ENCODE measurements at places on chromosomes 11 and 22. TPM values are rescaled to one million over a fixed set of nuclear protein-coding genes. Genes with fewer than 3 reads are reported as not detected.

DNA sequence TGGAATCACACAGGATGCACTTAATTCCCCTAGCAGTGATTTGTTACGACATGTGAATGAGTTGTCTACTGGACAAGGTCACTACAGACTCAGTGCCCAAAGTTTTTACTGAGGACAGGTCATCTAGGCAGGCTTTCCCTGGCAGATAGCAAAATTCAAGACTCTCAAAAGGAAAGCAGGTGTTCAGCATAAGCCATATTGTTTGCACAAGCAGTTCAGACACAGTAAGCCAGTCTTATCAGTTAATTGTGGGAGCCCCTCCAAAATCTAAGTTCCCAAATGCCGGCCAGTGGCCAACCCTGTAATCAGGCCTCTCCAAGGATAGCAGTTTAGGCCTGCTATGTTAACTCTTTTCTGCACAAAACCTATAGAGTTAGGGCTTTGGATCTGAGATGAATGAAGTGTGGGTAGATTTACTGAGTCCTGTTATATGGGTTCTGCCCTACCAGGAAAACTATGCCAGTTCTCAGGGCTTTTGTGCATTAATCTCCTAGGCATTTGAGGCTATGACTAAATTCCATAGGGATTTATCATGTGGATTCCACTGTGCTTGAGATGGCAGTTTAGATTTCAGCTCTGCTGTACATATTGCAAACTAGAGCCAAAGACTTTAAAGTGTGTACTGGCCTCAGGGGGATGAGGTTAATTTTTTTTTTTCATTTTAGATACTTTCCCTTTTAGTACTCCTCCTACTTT is 4.8 kb upstream of the ARHGEF12 start:
- DNase-seq, result no peak

GRCh38 chr22:38315823-38316363 is 1.3 kb downstream of the CSNK1E start:
- DNase-seq, result no peak

- DNase-seq, result peak; percentile 46
Observed at GRCh38 chr11:100681064-100681502, 6.0 kb upstream of the ARHGAP42 start.

- DNase-seq, result no peak
Observed at GRCh38 chr11:75135651-75136050, 15.3 kb upstream of the SLCO2B1 start.

DNA sequence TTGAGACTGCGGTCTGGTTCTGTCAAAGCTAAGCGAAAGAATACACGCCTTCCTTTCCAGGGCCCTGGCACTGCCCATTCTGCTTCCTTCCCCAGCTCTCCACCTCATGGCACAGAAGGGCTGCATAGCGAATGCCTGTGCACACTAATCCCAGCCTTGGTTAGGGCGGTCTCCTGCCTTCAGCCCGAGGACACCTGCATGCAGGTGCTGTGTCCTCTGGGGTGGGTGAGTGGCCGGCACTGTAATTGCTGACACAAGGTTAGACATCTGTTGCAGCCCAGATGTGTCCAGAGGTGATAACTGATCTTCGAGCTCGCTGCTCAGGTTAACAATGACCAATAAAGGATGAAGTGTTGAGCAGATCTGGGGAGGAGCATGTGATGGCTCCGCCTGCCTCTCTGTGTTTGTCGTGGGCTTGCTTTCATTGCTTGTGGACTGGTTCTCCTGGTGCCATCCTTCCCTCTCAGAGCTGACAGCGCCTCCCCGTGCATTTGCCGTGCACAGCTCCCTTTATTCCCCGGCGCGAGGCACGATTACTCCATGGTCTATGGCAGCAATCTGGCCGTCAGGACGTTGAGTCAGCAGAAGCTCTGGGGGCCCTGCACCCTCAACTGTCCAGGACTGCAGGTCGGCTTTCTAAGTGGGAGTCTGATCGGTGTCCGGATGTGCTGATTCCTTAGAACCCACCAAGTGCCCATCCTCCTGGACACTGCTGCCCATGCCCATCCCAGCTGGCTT is 1088.2 kb downstream of the BRD1 start:
- DNase-seq, result no peak

GRCh38 chr11:3341298-3341697 is 37.6 kb downstream of the ZNF195 start:
- peak; percentile 53 for DNase-seq

- no peak for DNase-seq
Observed at GRCh38 chr11:5937868-5938602, 4.0 kb upstream of the OR56A3 start.

DNA sequence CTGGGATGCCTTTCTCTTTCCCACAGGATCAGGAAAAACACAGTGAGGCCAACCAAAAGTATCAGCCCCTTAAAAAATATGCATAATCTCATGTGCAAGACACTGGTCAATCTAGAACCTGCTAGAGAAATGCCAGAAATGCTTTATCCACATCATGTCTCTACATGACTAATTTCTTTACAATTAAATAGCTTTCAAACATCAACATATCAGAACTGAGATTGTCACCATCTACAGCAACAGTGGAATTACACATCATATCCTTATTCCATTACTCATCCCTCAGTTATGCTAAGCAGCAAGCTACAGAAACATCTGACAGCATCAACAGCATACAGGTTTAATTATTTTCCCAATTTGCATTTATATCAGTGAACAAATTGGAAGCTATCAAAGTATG is 78.8 kb downstream of the DDIAS start:
- DNase-seq, result no peak

DNA sequence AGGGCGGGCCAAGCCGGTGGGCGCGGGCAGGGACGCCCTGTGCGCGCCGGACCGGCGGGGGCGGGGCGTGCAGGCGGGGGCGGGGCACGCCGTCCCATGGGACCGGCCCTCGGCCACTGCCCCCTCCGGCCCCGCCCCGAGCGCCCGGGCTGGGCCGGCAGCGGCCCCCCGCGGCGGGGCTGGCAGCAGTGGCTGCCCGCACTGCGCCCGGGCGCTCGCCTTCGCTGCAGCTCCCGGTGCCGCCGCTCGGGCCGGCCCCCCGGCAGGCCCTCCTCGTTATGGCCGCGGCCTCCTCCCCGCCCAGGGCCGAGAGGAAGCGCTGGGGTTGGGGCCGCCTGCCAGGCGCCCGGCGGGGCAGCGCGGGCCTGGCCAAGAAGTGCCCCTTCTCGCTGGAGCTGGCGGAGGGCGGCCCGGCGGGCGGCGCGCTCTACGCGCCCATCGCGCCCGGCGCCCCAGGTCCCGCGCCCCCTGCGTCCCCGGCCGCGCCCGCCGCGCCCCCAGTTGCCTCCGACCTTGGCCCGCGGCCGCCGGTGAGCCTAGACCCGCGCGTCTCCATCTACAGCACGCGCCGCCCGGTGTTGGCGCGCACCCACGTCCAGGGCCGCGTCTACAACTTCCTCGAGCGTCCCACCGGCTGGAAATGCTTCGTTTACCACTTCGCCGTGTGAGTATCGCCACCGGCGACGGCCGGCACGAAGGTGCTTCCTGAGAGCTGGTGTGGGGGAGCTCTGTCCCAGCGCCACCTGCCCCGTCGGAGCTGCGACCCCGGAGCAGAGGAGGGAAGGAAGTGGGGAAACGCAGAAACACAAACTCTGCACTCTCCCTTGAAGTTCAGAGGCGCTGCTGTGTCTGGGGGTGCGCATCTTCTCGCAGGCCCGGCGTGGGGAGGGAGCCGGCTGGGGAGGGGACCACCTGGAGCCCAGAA is at the start of gene KCNQ1:
Gene KCNQ1, plus strand, starts transcription at position 188 of the 925 bp plus-strand sequence. Its CDS starts 91 bp downstream, at position 279.
- DNase-seq, result no peak

DNA sequence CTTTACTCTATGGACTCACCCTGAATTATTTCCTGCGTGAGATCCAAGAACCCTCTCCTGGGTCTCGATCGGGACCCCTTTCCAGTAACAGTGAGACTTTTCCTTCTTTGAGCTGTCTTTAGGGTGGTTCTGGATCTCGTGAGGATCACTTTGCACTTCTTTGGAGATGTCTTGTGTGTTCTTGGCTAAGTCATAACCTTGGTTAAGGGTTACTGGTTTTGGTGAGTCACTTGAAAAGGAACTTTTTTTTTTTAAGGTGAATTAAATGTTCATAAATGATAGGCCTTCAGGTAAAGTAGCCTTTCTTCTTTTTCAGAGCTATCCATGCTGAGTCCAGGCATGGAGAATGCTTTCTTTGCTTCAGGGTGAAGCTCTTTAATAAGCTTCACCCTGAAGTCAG is 19.4 kb upstream of the GSTP1 start:
- DNase-seq, result no peak

DNA sequence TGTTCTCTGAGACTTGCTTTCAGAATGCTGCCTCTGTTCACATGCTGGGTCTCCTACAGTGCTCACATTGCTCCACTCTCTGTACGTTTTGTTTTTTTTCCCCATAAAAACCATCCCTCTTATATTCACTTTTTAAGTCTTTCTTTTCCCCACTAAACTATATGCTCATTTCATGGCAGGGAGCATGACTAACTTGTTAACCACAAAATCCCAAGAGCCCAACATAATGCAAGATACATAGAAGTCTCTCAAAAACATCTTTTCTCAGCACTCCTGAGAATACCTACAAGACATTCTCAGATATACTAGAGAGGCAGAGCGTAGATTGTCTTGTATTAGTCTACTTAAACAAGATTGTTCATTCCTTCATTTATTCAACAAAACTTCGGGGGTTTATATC is 73.3 kb downstream of the FAM76B start:
- DNase-seq, result no peak

GRCh38 chr11:104462341-104462740 is 298.4 kb upstream of the PDGFD start:
- peak; percentile 20 for DNase-seq

- no peak for DNase-seq
Observed at GRCh38 chr11:69808667-69809086, 10.5 kb downstream of the FGF3 start.

GRCh38 chr11:61357233-61357893 is 4.3 kb downstream of the CYB561A3 start:
- DNase-seq, result no peak

- no peak for DNase-seq
Observed at GRCh38 chr22:16387088-16387487, 205.5 kb downstream of the CCT8L2 start.

GRCh38 chr11:105168457-105168856 is 28.9 kb upstream of the CARD18 start:
- DNase-seq, result no peak

- DNase-seq, result no peak
Observed at GRCh38 chr11:65352783-65353182, 1.8 kb upstream of the TIGD3 start.

DNA sequence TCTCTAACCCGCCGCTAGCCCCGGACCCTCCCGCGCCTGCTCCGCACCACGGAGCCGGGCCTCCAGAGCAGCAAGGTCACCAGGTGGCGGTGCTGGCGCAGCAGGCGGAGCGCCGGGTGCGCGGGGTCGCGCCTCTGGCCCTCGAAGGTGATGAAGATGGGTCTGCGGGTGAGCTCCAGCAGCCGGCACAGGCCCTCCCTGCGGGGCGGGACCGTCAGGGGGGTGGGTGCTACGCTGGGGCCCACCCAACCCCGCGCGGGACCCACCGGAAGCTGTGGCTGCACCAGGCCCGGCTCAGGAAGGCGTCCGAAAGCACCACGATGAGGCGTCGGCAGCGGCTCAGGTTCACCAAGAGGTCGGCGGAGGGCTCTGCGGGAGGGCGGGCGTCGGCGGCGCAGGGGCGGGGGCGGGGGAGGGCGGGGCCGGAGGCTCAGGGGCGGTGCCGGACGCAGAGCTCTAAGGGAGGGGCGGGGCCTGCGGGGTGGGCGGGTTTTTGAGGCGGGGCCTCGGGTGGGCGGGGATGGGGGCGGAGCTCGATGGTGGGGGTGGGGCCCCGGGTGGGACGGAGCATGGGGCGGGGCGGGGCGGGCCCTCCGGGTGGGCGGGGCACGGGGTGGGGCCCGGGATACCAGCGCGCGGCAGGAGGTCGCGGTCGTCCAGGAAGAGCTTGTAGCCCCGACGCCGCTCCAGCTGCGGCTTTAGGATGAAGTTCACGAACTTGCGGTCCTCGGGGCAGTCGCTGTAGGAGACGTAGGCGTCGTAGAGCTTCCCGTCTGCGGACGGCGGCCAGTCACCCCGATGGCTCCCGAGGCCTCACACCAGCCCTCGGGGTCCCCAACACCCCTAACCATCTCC is 7.8 kb downstream of the SIGIRR start:
- peak; percentile 90 for DNase-seq

DNA sequence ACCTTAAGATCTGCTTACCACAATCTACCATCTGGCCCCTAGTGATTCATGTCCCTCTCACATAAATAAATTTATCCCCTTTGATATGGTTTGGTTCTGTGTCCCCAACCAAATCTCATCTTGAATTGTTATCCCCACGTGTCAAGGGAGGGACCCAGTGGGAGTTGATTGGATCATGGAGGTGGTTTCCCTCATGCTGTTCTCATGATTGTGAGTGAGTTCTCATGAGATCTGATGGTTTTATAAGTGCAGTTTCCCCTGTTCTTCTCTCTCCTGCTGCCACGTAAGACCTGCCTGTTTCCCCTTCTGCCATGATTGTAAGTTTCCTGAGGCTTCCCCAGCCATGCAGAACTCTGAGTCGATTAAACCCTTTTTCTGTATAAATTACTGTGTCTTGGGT is 37.2 kb downstream of the OR2AG2 start:
- no peak for DNase-seq

DNA sequence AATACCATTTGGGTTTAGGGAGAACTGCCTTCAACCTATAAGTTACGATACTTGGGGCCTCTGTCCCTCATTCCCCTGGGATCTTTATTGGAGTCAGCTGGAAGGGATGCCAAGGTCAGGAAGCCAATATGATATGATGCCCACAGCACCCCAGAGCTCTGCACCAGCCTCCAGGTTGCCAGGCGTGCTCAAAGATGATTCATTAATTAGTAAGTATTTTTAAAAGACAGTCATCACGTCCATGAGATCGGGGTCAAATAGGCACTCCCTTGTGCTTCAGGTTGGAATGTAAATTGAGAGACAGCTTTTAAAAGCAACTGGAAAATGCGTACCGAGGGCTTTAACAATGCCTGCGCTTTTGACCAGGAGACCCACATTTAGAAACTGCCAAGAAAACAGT is 57.0 kb upstream of the CD5 start:
- DNase-seq, result no peak

- DNase-seq, result no peak
Observed at GRCh38 chr11:69863544-69864200, 44.5 kb upstream of the FGF3 start.

- DNase-seq, result no peak
Observed at GRCh38 chr11:33651990-33652389, 48.6 kb downstream of the C11orf91 start.

GRCh38 chr11:27171376-27171958 is 130.9 kb downstream of the BBOX1 start:
- no peak for DNase-seq

Gene HMOX1
- total RNA-seq, result 16.0 TPM

Gene ADAMTS15
- 32.0 TPM for total RNA-seq

Gene HBD
- total RNA-seq, result not detected

Gene APOA5
- not detected for total RNA-seq

Gene BCO2
- 53.3 TPM for total RNA-seq

Data from left cardiac atrium (tissue), 4 donors.